ENCODE measurements at places on chromosomes 12 and 14.

GRCh38 chr14:83253870-83254269, 1720.2 kb upstream of the SEL1L start:
- DNase-seq = no peak

GRCh38 chr12:68203460-68203875, 22.1 kb downstream of the IL26 start:
- DNase-seq = peak; percentile 55

DNA sequence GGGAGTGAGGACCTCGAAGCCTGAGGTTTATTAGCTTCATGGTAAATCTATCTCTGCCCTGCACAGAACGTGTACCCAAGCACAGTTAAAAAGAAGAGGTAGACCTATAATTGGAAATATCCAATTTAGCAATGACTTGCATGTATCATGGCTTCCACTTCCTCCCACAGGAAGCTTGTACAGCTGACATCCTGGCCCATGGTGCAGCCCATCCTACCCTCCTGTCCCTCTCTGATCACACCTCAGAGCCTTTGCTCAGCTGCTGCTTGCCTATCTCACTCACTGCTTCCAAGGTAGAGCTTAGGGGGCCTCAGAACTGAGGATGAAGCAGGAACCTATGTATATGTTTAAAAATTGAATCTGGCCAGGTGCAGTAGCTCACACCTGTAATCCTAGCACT, 4.3 kb upstream of the BCDIN3D start:
- no peak for DNase-seq

GRCh38 chr14:20603813-20604690, 12.9 kb upstream of the RNASE12 start:
- no peak for DNase-seq

GRCh38 chr12:93022603-93023340, 93.7 kb upstream of the EEA1 start:
- DNase-seq = no peak

DNA sequence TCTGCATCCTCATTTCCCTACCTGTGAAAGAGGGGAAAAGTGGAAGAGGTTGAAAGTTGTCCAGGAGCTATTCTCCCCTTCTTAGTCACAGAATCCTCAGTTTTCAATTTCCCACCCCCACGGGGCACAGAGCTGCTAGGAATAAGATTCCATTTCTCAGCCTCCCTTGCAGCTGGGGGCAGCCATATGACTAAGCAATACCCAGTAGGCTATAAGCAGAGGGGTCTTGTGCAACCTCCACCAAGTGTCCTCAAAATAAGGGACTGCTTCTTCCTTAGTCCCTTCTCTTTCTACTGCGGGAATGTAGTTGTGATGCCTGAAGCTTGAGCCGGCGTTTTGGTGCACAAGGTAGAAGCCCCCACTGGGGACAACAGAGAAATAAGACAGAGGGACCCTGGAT, 40.9 kb downstream of the VWF start:
- no peak for DNase-seq

DNA sequence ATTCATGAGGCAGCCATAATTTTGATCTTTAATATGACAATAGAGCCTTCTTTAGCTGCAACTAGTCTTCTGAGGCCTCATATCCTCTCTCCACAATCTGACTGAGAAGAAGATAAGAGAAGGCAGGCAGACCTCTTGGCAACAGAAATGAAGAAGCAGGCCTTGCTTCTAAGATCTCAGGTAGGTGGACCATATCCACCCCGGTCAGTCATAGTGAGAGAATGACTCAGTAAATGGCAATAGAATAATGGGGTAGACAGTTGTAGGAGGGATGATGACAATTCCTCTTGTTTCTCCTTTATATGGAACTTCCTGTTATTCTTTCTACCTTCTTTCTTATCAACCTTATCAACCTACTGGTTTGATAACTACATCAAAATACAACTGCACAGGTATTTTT, 246.7 kb upstream of the G2E3 start:
- DNase-seq = no peak

DNA sequence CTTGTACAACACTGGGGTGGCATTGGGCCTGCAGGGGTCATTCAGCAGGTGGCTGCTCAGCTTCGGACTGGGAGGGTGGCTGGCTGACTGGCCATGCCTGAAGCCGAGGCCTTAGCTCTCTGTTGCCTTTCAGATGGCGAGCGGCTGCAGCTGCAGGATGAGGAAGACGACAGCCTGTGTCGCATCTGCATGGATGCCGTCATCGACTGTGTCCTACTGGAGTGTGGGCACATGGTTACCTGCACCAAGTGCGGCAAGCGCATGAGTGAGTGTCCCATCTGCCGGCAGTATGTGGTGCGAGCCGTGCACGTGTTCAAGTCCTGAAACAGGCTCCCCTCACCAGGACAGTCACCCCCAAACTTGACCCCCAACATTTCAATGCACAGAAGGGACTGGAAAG, 23.3 kb downstream of the RNF34 start:
- DNase-seq = no peak

- DNase-seq = no peak
Observed at GRCh38 chr14:75941030-75941429, 40.8 kb downstream of the TGFB3 start.

GRCh38 chr12:1346126-1346525, 248.3 kb downstream of the FBXL14 start:
- DNase-seq = no peak

DNA sequence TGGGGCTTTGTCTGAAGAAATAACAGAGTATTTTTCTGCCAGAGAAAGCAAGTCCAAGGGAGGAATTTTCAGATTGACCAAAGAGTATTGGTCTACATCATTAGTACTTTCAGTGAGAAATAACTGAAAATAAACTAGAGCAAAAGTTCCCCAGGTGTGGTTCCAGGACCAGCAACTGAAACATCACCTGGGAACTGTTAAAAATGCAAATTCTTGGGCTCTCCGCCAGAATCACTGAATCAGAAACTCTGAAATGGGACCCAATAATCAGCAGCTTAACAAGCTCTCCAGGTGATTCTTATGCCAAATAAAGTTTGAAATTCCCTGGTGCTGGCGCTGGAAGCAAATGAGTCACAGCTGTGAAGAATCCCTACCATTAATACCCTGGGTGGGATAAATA, 52.1 kb downstream of the EIF2S3B start:
- DNase-seq = no peak

DNA sequence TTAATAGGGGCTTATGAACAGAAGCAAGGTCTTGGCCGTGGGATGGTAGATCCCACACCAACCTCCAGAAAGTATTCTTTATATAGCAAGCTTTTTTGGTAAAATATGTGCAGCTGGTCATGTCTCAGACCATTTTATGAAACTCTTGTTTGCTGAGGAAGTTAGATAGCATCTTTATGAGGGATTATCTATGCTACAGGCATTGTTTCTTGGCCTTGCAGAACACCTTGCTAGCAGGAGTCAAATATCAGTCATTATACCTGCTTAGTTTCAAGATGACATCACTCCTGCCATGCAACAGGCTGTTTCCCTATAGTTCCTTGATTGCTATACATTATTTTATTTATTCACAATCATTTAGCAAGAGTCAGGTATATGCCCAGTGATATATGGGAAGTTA, 84.8 kb upstream of the LRFN5 start:
- no peak for DNase-seq

GRCh38 chr14:40362856-40363255, 930.6 kb upstream of the FBXO33 start:
- DNase-seq = no peak

- DNase-seq = no peak
Observed at GRCh38 chr12:11609045-11609444, 40.4 kb upstream of the ETV6 start.

DNA sequence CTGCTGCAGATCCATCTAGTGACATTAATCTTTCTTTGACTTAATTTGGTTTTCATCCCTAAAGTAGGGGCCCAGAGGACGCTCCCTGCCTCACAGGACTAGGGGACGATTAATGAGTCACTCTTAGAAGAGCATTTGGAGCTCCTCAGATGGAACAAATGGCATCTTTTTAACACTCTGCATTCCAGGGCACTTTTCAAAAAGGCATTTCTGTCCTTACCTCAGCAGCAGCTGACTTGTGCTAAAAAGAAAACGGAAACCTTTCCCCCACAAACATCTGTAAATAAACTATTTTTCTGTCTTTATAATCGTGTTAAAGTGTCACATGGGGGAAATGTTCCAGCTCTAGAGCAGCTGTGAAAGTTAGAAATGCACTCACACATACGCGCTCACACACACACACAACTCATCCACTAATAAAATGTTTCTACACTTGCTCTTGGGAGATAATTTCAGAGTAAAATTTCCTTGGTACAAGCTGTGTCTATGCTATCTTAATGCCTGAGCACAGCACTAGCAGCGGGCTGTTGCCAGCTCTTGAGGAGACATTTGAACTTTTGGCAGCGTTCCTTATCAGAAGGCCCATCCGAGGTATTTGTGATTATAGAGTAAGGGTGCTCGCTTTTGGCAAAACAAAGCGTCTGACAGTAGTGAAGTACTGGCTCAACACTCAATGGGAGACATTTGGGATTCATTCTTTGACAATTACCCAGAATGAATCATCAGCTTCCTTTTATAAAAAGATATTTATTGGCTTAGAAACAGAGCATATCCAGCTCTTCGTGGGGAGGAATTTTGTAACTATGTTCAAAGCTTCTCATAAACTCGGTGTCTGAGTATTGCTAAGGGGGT, 141.3 kb downstream of the PLXNC1 start:
- no peak for DNase-seq

GRCh38 chr12:127750076-127750840, 516.7 kb upstream of the TMEM132C start:
- DNase-seq = no peak

- DNase-seq = no peak
Observed at GRCh38 chr12:92844151-92844763, 84.8 kb downstream of the EEA1 start.

DNA sequence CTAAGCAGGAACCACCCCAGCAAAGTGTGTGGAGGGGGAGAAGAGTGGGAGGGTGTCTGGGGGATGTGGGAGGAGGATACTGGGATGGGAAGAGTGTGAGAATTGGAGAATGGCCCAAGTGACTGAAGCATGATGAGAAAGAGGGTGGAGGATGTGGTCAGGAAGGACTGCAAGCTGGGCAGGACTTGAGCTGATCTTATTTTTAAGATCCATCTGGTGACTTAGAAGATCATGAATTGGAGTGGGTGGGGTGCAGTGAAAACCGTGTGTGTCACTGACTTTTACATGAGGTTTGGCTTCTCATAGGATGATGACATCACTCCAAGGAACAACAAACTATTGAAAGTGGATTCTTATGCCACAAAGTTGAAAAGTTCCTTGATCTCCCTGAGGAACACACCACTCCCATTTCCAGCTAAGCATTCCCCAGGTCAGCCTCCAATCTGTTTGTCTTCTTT, 287.5 kb downstream of the GALC start:
- no peak for DNase-seq

DNA sequence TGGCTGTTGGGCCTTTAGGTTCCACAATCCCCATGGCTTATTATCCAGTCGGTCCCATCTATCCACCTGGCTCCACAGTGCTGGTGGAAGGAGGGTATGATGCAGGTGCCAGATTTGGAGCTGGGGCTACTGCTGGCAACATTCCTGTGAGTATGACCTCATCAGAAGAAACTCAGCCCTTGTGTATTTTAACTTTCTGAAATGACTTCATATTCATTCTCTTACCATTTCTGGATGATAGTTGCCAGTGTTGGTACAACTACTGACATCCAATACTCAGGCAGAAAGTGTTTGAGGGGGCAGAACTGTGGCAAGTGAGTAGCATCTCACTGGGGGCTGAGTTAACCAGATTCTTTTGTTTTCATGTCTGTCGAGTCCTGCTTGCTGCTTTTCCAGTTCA, 2.3 kb downstream of the DAZAP2 start:
- no peak for DNase-seq

- no peak for DNase-seq
Observed at GRCh38 chr12:76848132-76848531, 30.7 kb downstream of the CSRP2 start.

DNA sequence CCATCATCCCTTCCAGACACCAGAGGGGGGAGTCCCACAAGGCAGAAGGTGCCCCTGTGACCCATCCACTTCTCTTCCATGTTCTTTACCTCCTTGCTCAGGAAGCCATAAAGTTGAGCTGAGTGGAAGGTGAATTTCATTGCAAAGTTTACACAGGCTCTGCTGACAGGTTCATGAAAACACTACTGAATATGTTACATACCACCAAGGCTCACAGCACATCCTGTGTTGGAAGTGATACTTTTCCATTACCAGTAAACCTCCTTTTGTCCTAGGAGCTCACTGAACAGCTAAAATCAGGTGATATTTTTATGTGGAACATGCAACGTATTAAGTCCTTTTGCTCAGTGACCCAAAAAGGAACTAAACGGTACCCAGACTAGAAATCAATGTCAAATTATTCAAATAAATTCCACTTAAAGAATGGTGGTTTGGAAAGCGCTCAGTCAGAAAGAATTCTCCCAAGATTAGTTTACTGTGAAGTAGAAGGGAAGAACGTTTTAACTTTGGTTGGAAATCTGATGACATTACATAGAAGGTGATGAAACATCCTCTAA, 196.2 kb upstream of the NUDT4 start:
- DNase-seq = no peak

DNA sequence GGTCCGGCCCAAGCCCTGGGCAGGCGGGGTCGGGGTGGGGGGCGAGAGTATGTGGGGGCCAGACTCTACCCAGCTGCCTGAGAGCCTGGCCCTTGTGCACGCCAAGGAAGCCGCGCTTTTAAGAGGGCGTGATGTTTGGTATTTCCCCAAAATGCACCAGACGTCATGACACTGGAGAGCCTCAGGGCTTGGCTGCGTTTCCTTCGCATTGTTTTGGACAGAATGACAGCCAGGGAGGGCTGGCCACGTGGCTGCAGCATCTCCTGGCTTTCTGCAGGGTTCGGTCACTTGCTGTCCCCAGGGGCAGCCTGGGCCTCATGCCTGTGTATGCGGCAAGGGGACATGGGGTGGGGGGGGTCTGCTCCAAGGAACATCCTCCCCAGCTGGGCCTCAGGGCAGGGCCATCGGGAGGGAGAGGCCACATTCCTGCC, 16.1 kb upstream of the NUDT14 start:
- DNase-seq = no peak

DNA sequence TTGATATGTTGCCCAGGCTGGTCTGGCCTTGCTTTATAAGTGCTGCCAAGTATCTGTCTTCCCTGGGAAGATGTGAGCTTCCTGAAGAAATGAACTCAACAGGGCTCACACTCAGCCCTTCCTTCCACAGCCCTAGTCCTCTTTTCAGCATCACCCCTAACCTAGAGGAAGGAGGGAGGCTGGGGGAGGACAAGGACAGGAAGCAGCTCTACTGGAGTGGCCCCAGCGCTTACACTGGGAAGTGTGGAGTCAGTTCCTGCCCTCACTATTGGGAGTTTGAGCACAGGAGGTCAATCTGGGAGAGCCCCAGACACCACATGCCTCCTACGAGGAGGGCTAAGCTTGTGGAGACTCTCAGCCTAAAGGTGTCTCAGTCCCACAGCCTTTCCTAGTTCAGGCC, 16.8 kb downstream of the GALNT6 start:
- DNase-seq = no peak

DNA sequence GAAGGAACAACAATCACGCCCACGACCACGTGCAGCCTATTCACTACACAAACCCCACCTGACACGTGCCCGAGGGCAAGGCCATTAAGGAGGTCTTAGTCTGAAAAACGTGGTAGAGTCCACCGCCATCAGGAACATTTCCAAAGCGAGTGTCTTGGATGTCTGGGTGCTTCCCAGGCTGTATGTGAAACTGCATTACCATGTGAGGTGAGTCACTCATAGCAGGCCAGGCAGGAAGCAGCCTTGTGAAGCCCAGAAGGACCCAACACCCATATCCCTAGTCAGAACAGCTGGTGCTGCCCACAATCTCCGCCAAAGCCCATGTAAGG, 3.3 kb upstream of the KRT79 start:
- DNase-seq = no peak
